Naive thymus-derived CD8-positive, alpha-beta T cell (primary cell): ENCODE measurements at places on chromosomes 6 and 20.

GRCh38 chr6:148765898-148766808 lies 19.3 kb downstream of the UST start:
- no peak for DNase-seq
- peaks cover 5% of the 10 kb centered on the region for H3K27me3 ChIP-seq
- no peak overlapping the region for H3K27ac ChIP-seq
- H3K4me1 ChIP-seq: peaks cover 36% of the 10 kb centered on the region

DNA sequence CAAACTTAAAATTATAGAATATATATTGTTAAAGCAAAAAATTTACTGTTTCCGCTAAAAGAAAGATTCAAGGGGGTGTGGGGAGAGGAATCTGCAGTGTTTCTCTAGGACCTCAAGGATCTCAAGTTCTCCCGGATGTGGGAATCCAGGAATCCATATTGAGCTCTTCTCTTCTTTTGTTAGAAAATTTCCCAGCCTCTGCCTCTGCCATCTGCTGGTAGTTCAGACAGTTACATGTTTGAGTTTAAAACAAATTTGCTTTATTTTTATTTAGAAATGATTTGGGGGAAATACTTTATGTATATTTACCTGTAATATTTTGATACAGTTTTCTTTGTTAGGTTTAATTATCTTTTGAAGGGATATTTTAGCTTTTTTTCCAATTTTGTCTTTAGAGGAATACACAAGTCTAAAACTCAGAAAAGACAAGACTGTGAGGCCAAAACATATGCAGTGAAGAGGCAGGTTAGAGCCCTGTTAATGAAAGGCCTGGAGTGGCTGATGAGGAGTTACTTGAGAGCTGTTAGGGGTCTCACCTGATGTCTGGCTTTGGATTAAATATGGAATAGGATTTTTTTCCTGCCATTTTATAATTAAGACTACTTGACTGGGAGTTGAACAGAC lies 268.8 kb downstream of the ARID1B start:
- H3K36me3 ChIP-seq: no peaks in the 10 kb centered on the region
- no peaks in the 10 kb centered on the region for H3K27me3 ChIP-seq
- DNase-seq: no peak
- H3K27ac ChIP-seq: no peak overlapping the region
- peaks cover 18% of the 10 kb centered on the region for H3K4me1 ChIP-seq

DNA sequence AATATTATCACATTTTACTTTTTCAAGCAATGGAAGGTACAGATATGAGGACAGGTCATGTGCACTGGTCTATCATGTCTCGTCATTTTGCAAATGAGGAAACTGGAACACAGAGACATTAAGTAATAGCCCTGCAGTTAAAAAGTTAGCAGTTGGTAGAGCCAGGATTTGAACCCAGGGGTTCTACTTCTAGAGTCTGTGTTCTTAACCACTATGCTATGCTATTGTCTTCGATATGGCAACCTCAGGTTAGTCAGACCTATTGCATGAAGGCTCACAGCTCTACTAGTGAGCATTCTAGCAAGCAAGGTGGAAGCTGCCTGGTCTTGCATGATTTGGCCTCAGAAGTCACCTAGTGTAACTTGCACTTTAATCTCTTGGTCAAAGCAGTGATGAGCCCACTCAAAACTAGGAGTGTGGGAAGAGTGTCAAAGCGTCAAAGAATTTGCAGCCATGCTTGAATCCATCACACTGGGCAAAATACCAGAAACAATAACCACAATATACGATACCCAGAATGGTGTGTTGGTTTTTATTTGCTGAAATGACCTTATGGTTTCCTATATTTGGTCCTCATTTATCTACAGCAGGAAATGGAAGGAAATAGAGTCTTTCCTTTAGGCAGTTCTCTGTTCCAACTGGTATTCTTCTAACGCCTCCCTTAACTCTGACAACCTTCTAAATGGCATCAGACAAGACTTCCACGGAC lies 20.4 kb upstream of the BMP2 start:
- no peaks in the 10 kb centered on the region for H3K4me1 ChIP-seq
- H3K27ac ChIP-seq: no peak overlapping the region
- DNase-seq: no peak
- H3K36me3 ChIP-seq: no peaks in the 10 kb centered on the region
- H3K27me3 ChIP-seq: no peaks in the 10 kb centered on the region

GRCh38 chr6:100427452-100427851 lies 37.3 kb downstream of the SIM1 start:
- no peaks in the 10 kb centered on the region for H3K36me3 ChIP-seq
- H3K27me3 ChIP-seq: peaks cover 3% of the 10 kb centered on the region
- H3K4me1 ChIP-seq: no peaks in the 10 kb centered on the region
- no peak overlapping the region for H3K4me3 ChIP-seq
- no peak overlapping the region for H3K27ac ChIP-seq

DNA sequence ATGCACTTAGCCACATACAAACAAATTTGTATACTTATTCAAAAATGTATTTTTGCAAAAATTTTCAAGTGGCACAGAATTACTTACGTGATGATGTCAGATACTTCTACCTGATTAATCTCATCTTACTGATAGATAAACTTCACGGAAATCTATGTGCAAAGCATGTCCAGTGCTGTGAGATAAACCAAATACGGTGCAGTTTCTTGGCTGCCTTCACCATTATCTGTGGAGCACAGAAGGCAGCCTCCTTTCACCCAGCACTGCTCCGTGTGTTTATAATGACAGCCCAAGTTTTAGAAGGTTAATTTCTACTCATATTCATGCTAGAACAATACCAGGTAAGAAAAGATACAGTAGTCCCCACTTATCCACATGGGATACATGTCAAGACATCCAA lies 59.0 kb upstream of the PDE10A start:
- H3K27me3 ChIP-seq: peaks cover 6% of the 10 kb centered on the region
- no peak for DNase-seq
- H3K4me1 ChIP-seq: no peaks in the 10 kb centered on the region
- H3K4me3 ChIP-seq: no peak overlapping the region
- H3K27ac ChIP-seq: no peak overlapping the region
- no peaks in the 10 kb centered on the region for H3K36me3 ChIP-seq

DNA sequence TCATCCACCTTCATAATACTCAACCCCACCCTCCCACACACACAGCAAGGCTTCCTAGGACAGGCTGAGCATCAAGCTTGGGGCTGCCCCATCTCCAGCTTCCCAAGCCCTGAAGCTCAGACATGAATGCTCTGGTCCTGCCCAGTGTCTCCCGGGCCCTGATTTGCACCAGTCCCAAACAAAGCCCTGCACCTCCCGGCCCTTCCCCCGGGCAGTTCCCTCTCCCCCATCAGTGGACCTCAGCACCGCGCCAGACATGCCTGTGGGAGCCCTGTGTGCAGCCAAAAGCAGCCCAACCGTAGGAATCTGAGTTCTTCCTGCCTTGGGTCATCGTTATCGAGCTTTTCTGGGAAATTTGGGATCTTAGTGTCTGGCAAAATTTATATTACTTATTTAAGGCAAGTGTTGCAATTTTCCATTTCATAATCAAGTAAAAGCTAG lies 63.5 kb downstream of the THBS2 start:
- no peak overlapping the region for H3K4me3 ChIP-seq
- no peaks in the 10 kb centered on the region for H3K36me3 ChIP-seq
- H3K27me3 ChIP-seq: peaks cover 2% of the 10 kb centered on the region
- no peak for DNase-seq

DNA sequence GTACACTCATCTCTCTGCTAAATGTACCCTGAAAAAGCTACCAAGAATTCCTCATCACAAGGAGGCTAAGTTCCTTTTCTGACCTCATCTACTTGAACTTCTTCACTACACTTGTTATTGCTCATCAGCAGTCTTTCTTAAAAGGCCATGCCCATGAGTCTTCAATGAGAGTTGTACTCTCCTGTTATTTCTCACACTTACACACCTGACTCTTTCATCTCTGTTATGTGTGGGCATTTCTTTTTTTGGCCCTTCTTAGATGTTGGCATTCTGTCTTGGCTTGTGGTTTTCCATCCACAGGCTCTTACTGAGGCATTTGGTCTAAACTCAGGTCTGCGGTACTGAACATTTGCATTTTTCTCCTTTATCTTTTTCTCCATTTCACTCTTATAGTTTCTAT lies 10.7 kb upstream of the SLC17A1 start:
- H3K4me1 ChIP-seq: no peaks in the 10 kb centered on the region
- peaks cover 8% of the 10 kb centered on the region for H3K27me3 ChIP-seq
- H3K4me3 ChIP-seq: no peak overlapping the region
- no peak overlapping the region for H3K27ac ChIP-seq
- DNase-seq: no peak

DNA sequence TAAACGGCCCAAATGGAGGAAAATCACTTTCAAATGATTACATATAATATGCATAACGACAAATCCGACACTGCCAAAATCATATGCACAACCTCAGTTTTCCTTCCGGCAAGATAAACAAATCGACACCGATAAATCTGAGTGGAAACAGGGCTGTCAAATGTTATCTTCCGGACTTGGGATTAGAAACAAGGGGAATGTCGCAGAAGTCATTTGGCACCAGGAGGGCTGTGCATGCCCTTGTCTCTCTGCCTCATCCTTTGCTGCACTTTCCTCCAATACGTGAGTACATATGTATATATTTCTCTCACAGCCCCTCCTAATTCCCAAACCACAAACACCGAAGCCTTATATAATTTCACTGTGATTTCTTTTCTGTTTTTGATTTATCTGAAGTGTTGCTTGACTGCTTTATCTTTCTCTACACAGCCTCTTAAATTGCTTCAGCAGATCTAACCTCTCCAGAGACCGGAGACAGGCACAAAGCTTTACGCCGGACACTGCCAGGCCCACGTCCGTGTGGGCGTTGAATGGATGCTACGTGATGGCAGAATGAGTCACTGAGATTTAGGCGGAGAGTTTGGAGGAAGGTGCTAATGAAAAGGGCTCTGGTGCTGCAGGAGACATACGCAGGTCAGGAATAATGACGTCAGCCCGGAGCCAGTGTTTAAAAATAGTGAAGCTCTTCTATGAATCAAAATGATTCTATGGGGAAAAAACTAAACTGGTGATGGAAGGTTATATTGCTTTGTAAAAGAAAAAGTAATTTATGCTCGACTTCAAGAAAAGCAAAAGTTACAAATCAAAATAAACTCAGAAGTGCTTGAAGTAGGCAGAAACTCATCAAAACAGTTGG lies 21.0 kb upstream of the PRELID3B start:
- no peaks in the 10 kb centered on the region for H3K4me1 ChIP-seq
- no peak overlapping the region for H3K4me3 ChIP-seq
- H3K27me3 ChIP-seq: peaks cover 16% of the 10 kb centered on the region
- H3K27ac ChIP-seq: no peak overlapping the region
- no peak for DNase-seq

DNA sequence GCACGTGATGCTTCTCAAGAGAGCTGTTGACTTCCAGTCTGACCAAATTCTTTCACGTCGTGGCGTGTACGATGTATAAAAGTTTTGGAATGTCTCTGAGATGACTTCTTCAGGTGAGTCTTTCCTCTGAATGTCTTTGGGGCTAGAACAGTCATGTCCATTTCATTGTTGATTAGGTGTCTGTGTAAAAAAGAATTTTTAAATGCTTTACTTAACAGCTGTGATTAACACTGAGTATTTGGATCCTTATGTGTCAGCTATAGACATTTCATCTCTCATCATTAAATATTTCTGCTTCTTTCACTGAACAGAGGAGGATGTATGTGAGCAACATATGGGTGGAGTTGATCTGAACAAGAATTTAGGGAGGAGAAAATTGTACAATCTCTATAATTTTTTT lies 29.3 kb upstream of the KIF13A start:
- no peak overlapping the region for H3K4me3 ChIP-seq
- peaks cover 4% of the 10 kb centered on the region for H3K27me3 ChIP-seq
- H3K27ac ChIP-seq: no peak overlapping the region
- no peak for DNase-seq

- H3K4me3 ChIP-seq: no peak overlapping the region
- H3K36me3 ChIP-seq: no peaks in the 10 kb centered on the region
- DNase-seq: no peak
- peaks cover 1% of the 10 kb centered on the region for H3K4me1 ChIP-seq
- H3K27me3 ChIP-seq: peaks cover 13% of the 10 kb centered on the region
Measured at GRCh38 chr20:48597521-48598302, 230.1 kb downstream of the PREX1 start.

DNA sequence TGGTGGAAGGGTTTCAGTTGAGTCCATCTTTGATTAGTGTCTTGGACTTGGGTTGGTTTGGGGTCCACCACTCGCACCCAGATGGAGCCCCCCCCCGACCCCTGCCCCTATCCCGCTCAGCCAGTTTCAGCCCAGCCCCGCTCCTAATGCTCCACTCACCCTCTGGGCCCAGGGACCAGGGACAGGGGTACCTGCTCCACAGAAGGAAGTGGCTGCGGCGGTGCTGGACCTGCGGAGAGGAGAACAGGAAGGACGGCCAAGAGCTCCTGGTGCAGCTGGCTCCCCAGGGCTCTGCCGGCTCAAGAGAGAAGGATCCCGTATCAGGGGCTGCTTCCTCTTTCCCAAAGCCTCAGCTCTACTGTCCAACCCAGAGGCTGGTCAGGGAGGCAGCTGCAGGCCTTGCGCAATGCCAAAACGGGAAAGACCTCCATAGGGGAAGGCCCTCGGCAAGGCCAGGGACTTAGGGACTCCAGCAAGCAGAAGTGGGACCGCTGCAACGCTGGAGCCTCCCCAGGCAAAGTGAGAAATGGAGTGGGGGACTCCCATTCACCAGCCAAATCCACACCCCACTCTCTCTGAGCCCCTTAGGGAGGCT lies at the start of gene SIGLEC1:
Gene SIGLEC1, minus strand, starts transcription at position 322 of the 595 bp plus-strand sequence. CDS start 5,472 bp downstream, outside the sequence.
- H3K27me3 ChIP-seq: peaks cover 14% of the 10 kb centered on the region
- H3K4me3 ChIP-seq: no peak within 1 kb of the TSS
- H3K36me3 ChIP-seq: no peaks in the 10 kb centered on the region
- peaks cover 5% of the 10 kb centered on the region for H3K4me1 ChIP-seq
- H3K27ac ChIP-seq: no peak within 1 kb of the TSS
- no peak for DNase-seq

- no peak for DNase-seq
- H3K27me3 ChIP-seq: peaks cover 1% of the 10 kb centered on the region
- no peak overlapping the region for H3K27ac ChIP-seq
- peaks cover 6% of the 10 kb centered on the region for H3K36me3 ChIP-seq
Measured at GRCh38 chr6:14968056-14968637, 277.7 kb upstream of the JARID2 start.

DNA sequence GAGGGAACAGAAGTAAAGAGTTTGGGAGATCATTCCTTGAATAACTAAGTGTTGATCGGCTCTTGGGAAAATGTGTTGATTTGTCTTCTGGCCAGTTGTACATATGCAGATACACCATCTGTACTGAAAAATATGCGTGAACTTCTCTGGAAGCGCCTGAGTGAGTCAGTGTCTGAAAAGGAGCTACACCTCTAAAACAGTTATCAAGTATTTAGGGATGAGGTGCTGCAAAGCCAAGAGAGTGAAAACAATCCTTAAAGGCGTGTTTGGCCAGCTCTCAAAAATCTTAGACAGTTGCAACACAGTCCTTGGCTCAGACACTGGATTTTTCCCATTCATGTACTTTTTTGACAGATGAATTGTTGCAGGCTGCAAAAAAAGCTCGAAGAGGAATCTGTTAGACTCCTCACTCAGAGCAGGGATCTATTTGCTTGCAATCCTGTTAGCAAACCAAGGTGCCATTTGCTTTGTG lies 61.3 kb downstream of the BMP6 start:
- no peaks in the 10 kb centered on the region for H3K36me3 ChIP-seq
- H3K27ac ChIP-seq: no peak overlapping the region
- no peak for DNase-seq
- H3K4me3 ChIP-seq: no peak overlapping the region
- peaks cover 16% of the 10 kb centered on the region for H3K27me3 ChIP-seq
- no peaks in the 10 kb centered on the region for H3K4me1 ChIP-seq
